ENCODE measurements at places on chromosomes 1 and 21.

GRCh38 chr1:223077247-223077833, 65.7 kb downstream of the TLR5 start:
- DNase-seq: no peak

- DNase-seq: no peak
Observed at GRCh38 chr1:177983482-177984135, 13.8 kb upstream of the SEC16B start.

DNA sequence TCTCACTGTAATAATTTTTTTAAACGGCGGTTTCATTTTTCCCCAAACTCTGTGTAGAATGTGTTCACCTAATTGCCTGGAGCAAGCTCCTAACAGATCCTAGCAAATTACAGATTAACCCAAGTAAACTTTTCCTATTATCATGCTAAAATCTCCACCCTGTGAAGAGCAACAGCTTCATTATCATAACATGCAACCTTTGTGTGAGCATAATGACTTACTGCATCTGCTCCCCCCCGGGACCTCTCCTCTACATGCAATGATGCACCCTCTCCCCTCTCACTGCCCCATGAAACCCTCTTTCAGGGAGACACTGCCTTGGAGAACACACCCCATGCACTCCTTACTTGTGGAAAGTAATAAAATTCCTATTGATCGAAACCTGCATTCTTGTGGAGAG, 717.0 kb upstream of the TMPRSS15 start:
- DNase-seq: no peak

DNA sequence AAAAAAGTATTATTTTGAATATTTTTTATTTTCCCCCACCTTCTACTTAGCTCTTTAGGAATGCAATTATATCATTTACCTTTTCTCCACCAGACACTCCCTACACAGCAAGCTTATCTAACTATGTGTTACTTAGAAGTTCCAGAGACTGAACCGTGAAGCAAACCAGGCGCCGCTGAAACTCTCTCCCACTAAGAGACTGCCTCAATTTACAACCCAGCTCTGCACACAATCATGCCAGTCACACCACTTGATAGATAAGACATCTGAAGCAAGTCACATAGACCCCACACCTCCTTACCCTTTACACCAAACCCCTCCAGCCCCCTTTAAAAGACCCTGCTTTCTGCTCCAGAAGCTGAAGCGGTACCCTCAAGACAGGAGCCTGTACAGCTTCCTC, 245.5 kb downstream of the S1PR1 start:
- DNase-seq: no peak

- no peak for DNase-seq
Observed at GRCh38 chr21:41196993-41197392, 29.0 kb downstream of the BACE2 start.

GRCh38 chr1:183454377-183454776, 17.9 kb upstream of the SMG7 start:
- no peak for DNase-seq

- no peak for DNase-seq
Observed at GRCh38 chr1:179177615-179178014, 51.9 kb downstream of the ABL2 start.

- no peak for DNase-seq
Observed at GRCh38 chr1:172148213-172148612, 272.3 kb upstream of the C1orf105 start.

Measured in kidney (tissue), 22 donors.